ENCODE measurements at places on chromosomes 1 and 21. TPM values are rescaled to one million over a fixed set of nuclear protein-coding genes. Genes with fewer than 3 reads are reported as not detected.

FAM177B gene
- total RNA-seq = not detected

DNA sequence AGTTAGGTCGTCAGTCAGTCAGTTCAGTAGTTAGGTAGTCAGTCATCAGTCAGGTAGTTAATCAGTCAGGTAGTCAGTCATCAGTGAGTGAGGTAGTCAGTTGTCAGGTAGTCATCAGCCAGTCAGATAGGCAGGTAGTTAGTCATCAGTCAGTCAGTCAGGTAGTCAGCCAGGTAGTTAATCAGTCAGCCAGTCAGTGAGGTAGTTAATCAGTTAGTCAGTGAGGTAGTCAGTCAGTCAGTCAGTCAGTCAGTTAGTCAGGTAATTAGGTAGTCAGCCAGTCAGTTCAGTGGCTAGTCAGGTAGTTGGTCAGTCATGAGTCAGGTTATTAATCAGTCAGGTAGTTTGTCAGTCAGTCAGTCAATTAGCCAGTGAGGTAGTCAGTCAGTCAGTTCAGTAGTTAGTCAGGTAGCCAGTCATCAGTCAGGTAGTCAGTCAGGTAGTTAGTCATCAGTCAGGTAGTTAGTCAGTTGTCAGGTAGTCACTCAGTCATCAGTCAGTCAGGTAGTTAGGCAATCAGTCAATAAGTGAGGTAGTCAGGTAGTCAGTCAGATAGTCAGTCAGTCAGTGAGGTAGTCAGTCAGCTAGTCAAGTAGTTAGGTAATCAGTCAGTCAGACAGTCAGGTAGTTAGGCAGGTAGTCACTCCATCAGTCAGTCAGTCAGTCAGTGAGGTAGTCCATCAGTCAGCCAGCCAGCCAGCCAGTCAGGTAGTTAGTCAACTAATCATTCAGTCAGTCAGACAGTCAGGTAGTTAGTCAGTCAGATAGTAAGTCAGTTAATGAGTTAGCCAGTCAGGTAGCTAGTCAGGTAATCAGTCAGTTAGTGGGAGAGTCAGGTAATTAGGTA is 16.2 kb downstream of the KRTAP10-1 start:
- H3K27ac ChIP-seq = no peak overlapping the region
- H3K36me3 ChIP-seq = no peaks in the 10 kb centered on the region
- no peak overlapping the region for H3K4me3 ChIP-seq
- DNase-seq = no peak

GRCh38 chr1:183477986-183478781 is 5.9 kb downstream of the SMG7 start:
- no peak overlapping the region for H3K4me3 ChIP-seq
- no peak for DNase-seq
- H3K4me1 ChIP-seq = peaks cover 82% of the 10 kb centered on the region
- peaks cover 2% of the 10 kb centered on the region for H3K36me3 ChIP-seq
- no peaks in the 10 kb centered on the region for H3K27me3 ChIP-seq

C1orf185 gene
- not detected for total RNA-seq

DNA sequence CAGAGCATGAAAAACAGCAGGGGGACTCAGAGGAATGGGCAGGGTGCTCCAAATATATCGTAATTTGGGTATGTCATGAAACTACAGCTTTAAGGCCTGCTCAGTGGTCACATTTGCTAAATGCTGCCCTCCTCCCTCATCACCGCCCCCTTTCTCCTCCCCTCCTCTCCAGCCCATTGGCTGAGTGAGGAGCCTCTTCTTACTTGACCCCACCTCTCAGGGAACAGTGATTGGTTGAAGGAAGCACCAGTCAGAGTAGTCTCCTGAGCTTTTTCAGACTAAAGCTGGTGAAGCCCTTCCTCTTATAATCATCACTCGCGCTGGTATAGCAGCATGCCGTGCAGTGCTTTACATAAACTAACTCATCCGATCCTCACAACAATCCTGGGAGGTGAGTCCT is 10.0 kb upstream of the TTC39A start:
- peaks cover 12% of the 10 kb centered on the region for H3K27me3 ChIP-seq
- no peak overlapping the region for H3K27ac ChIP-seq
- DNase-seq = no peak
- no peaks in the 10 kb centered on the region for H3K36me3 ChIP-seq

GRCh38 chr1:243819438-243819839 is 30.6 kb downstream of the AKT3 start:
- no peak overlapping the region for H3K4me3 ChIP-seq
- no peaks in the 10 kb centered on the region for H3K36me3 ChIP-seq
- H3K27me3 ChIP-seq = no peaks in the 10 kb centered on the region
- H3K27ac ChIP-seq = no peak overlapping the region

DNA sequence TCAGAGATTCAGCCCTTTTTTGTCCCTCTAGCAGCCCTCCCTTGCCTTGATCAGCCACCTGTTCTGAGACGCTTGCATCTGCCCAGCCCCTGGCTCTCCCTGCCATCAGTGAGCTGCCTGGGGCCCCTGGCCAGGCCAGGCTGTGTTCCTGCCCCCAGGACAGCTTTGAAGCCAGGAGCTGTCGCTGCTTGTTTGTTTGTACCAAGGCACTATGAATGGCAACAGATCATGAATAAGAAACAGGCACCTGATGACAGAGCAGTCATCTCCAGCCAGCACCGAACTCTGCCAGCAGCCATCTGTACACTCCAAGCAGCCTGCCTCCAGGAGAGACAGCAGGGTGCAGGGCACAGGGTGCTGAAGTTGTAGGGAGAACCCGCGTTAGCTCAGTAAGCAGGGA is 8.1 kb upstream of the VWA5B1 start:
- no peak overlapping the region for H3K4me3 ChIP-seq
- no peaks in the 10 kb centered on the region for H3K36me3 ChIP-seq
- H3K4me1 ChIP-seq = no peaks in the 10 kb centered on the region

C1orf50 gene
- 8.7 TPM for total RNA-seq

ELF3 gene
- 0.26 TPM for total RNA-seq

GPR137B gene
- total RNA-seq = 8.3 TPM

DNA sequence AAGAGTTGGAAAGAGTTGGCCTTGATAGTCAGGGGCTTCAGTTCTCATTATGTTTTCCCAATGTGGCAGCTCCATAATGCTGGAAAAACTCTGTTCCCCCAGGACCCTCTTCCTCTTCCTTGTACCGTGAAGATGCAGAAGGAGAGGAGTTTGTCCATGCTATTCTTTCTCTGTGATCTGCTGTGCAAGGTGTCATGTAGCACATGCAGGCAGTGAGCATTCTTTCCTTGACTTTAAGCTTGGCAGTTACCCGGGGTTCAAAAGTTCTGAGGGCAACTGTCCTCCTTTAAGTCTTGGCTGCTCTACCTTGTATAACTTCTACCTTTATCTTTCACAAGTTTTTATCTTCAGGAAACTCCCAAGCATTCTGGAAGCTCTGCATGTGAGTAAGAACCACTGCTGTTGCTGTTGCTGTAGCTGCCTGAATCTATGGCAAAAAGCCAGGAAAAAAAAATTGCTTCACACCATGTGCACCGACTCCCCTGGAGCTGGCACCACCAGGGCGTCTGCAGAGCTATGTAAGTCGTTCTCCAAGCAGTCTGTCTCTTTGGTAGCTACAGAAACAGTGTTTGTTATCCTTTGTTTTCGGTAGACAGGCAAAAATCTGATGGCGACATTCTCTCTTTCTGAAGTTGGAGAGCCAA is 42.7 kb upstream of the SLC16A1 start:
- H3K36me3 ChIP-seq = no peaks in the 10 kb centered on the region
- H3K4me1 ChIP-seq = no peaks in the 10 kb centered on the region
- no peak overlapping the region for H3K27ac ChIP-seq

DNA sequence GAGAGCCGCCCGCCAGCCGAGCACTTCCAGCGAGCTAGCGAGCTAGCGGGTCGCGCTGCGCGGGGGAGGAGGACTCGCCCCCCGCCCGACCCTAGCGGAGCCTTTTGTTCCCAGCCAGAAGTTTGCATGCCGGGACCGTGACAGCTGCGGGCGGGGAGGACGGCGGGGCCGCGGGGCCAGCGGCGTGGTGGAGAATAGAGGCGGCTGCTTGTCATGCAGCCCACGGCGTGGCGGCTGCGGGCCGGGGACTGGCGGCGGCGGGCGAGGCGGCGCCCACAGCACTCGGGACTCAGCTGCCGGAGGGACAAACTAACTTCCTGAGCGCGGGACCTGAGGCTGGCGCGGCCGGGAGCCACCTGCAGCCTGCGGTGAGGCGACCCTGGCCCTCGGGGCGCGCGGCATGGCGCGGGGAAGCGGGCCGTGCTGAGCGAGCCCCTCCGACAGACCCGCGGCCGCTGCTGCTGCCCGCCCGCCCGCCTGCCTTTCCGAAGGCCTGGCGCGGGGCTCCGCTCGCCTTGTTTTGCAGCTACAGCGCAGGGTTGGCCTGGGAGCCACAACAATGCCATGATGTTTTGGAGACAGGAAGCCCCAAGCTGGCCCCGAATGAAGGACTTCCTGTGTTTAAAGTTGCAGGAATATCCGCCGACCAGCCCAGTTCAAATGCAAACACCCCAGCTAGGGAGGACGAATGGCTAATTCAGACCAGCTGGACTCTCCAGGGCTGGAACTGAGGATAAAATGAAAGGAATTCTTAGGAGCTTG is 82.2 kb upstream of the BMP8A start:
- no peak overlapping the region for H3K27ac ChIP-seq
- H3K27me3 ChIP-seq = no peaks in the 10 kb centered on the region
- no peaks in the 10 kb centered on the region for H3K36me3 ChIP-seq
- H3K4me1 ChIP-seq = peaks cover 28% of the 10 kb centered on the region

- H3K4me3 ChIP-seq = no peak overlapping the region
- no peak overlapping the region for H3K27ac ChIP-seq
- H3K27me3 ChIP-seq = no peaks in the 10 kb centered on the region
Observed at GRCh38 chr1:178220094-178220493, 126.2 kb downstream of the RASAL2 start.

SPRR2B gene
- not detected for total RNA-seq

GRCh38 chr1:66384258-66384921 is 149.6 kb upstream of the SGIP1 start:
- no peaks in the 10 kb centered on the region for H3K27me3 ChIP-seq
- H3K27ac ChIP-seq = no peak overlapping the region
- DNase-seq = no peak
- H3K4me1 ChIP-seq = peaks cover 7% of the 10 kb centered on the region
- no peaks in the 10 kb centered on the region for H3K36me3 ChIP-seq

DNA sequence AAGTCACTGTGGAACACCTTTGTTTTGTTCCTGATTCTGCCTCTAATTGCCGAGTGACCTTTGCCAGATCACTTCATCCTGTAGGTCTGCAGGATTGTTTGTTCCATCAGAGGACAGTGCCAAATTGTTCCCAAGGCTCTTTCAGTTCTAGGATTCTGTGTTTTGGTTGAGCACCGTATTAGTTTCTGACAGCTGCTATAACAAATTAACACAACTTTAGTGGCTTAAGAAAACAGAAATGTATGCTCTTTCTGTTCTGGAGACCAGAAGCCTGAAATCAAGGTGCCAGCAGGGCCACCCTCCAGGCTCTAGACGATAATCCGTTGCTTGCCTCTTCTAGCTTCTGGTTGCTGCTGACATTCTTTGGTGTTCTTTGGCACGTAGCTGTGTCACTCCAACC is 3.4 kb upstream of the PIGR start:
- no peaks in the 10 kb centered on the region for H3K27me3 ChIP-seq
- H3K4me1 ChIP-seq = peaks cover under 1% of the 10 kb centered on the region
- no peaks in the 10 kb centered on the region for H3K36me3 ChIP-seq

DNA sequence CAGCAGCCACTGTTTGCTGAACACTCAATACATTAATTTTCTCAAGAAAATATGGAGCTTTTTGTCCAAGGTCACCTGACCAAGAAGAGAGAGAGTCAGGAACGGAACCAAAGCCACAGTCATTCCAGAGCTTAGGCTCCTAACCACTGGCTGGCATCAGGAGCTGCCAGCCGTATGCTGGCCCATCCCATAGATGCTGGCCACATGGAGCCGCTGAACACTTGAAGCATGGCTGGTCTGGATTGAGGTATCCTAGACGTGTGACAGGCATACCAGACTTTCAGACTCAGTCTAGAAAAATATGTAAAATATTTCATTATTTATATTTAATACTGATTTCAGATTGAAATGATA is 458.7 kb downstream of the MATN1 start:
- H3K4me1 ChIP-seq = no peaks in the 10 kb centered on the region
- H3K27me3 ChIP-seq = no peaks in the 10 kb centered on the region
- H3K27ac ChIP-seq = no peak overlapping the region
- no peak for DNase-seq
- H3K36me3 ChIP-seq = no peaks in the 10 kb centered on the region

XCL1 gene
- 258 TPM for total RNA-seq

TP73 gene
- 0.63 TPM for total RNA-seq

DNA sequence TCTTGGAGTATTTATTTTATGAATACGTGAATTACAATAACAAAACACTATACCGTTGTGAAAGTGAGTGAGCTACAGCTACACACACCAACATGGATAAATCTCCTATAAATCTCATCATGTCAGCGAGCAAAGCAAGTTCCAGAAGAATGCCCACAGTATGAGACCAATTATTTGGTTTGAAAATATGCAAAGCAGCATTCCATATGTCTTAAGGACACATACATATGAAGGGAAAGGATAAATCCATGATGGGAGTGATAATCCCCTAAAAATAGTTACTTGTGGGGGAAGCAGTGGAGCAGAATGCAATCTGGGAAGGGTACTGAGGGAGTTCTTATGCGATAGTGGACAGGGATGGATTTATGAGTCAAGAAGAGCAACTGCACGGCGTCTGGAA is 261.3 kb downstream of the DISC1 start:
- no peak overlapping the region for H3K4me3 ChIP-seq
- DNase-seq = no peak
- no peak overlapping the region for H3K27ac ChIP-seq
- no peaks in the 10 kb centered on the region for H3K36me3 ChIP-seq
- no peaks in the 10 kb centered on the region for H3K27me3 ChIP-seq
- no peaks in the 10 kb centered on the region for H3K4me1 ChIP-seq

SELENBP1 gene
- not detected for total RNA-seq

NPR1 gene
- not detected for total RNA-seq

DNA sequence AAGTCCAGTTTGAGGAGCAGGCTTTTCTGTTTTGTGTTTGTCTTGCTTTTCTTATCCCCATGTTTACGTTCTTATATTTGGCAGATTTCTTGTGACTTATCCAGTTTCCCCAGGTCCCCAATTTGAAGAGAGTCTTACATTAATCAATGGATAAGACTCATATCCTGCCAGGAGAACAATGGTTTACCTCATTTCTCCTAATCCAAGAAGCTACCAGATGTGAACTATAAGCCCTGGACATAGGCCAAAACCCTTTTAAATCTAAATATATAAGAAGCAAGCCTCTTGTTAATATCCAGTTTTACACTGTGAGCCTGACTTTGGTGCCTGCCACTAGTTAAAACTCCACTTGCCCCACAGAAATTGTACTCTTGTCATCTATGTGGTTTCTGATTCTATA is 15.1 kb upstream of the COP1 start:
- H3K4me1 ChIP-seq = no peaks in the 10 kb centered on the region
- no peak overlapping the region for H3K4me3 ChIP-seq
- no peak for DNase-seq
- H3K36me3 ChIP-seq = no peaks in the 10 kb centered on the region
- H3K27me3 ChIP-seq = no peaks in the 10 kb centered on the region

- H3K27me3 ChIP-seq = peaks cover 7% of the 10 kb centered on the region
- H3K36me3 ChIP-seq = no peaks in the 10 kb centered on the region
- peaks cover 3% of the 10 kb centered on the region for H3K4me1 ChIP-seq
- DNase-seq = no peak
- H3K27ac ChIP-seq = no peak overlapping the region
Observed at GRCh38 chr1:203073469-203073868, 12.3 kb downstream of the MYOG start.

TTC24 gene
- 7.3 TPM for total RNA-seq
